ENCODE measurements at places on chromosomes 7 and 10.
A peak's percentile ranks its signal among the peaks of the same experiment; 100 is the strongest.

- peak; percentile 21 for DNase-seq
Observed at GRCh38 chr10:44752451-44753441, 158.4 kb upstream of the TMEM72 start.

DNA sequence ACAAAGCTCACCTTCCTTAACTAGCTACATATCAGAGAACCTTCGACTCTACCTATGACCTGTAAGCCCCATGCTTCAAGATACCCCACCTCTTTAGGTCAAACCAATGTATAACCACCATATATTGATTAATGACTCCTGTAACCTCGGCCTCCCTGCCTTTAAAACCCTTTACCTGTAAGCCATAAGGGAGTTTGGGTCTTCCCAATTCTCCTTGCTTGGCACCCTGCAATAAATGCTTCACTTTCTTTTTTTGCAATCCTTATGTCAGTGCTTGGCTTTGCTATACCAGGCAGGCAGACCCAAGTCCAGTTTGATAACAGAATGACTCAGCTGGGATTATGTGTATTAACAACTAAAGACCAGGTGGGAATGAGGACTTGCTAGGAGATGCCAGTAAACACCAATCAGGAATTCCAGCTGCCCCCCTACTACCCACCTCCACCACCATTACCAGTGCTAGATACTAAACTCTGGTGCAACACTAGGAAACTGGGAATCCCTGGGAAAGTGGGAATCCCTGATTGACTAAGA, 22.0 kb upstream of the SLC35G1 start:
- no peak for DNase-seq

GRCh38 chr7:77538281-77539212, 1.5 kb downstream of the PTPN12 start:
- peak; percentile 77 for DNase-seq

DNA sequence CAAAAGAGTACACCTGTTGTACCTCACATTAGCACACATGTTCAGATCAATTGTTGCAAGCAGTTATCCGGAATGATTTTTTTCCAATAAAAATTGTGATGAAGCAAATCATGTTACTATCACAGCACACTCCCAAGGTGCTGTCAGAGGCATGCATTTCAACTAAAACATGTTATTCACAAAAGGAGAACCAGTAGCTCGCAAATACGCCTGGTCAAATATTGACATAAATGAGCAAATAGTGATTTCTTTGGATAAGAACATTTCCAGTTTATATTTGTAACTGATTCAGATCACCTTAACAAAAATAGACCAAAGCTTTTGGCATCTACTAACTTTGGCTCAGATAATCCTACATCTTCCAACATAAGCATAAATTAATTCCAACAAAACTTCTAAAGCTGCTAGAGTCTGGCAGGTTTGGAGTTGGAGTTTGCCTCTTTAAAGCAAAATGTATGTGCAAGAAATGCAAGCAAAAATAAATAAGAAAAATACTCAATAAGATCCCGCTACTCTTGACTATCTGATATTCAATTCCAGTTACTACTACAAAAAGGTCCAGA, 208.0 kb downstream of the SFMBT2 start:
- DNase-seq, result no peak

DNA sequence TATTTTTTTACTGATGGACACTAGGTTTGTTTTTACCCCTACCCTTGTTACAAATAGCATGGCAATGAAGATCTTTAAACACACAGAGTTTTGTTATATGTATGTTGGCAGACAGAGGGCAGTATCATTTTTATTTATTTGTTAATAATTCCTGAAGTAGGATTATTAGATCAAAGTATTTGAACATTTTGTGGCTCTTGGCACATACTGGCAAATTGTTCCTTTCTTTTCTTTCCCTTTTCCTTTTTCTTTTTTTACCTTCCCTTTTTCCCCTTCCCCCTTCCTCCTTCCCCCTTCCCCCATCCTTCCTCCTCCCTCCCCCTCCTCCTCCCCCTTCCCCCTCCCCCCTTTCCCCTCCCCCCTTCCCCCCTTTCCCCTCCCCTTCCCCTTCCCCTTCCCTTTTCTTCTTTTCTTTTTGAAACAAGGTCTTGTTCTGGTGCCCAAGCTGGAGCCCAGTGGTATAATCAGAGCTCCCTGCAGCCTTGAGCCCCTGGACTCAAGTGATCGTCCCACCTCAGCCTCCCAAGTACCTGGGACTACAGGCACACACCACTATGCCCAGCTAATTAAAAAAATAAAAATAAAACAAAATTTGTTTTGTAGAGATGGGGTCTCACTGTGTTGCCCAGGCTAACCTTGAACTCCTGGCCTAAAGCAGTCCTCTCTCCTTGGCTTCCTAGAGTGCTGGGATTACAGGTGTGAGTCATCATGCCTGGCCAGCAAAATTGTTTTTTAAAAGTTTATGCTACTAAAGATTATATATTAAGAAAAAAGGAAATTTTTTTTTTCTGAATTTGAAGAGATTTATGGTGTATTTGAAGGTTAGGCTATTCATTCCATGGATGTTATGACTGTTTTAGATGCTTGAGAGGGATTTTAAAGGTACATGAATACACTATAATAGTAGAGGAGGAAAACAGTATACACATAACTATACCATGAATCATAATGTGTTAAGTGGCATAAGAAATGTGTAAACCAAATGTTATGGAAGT, 39.3 kb downstream of the SEPTIN7 start:
- DNase-seq, result peak; percentile 5

GRCh38 chr10:46285966-46286620, 704 bp upstream of the ANTXRL start:
- peak; percentile 40 for DNase-seq

DNA sequence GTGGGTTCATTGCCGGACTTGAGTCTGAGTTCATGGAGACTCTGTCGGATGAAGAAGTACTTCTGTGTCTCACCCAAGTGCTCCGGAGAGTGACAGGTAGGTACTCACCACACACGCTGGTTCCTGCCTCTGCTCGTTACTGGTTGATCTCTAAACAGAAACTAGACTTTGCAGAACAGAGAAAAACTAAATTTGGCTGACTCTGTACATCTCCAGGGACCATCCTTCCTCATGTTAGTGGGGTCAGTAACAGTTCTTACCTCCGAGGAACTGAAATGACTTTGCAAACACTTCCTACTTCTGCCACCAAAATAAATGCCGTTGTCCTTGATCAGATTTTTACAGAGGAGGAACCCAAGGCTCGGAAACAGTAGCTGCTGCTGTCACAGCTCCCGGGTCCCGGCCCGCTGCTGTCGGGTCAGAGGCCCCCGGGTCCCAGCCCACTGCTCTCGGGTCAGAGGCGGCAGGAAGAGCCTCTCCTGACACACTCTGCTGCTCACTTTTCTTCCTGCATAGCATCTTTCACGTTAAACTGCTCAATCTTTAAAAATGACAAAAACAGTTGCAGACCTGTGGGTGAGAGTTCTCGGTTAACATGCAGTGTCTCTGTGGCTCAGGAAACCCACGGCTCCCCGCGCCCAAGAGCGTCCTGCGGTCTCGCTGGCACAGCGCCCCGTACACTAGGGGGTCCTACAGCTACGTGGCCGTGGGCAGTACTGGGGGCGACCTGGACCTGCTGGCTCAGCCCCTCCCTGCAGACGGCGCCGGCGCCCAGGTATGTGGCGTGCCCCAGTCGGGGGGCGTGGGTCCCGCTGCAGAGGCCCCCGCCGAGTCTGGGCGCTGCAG, 4.8 kb upstream of the MTG1 start:
- DNase-seq, result no peak

DNA sequence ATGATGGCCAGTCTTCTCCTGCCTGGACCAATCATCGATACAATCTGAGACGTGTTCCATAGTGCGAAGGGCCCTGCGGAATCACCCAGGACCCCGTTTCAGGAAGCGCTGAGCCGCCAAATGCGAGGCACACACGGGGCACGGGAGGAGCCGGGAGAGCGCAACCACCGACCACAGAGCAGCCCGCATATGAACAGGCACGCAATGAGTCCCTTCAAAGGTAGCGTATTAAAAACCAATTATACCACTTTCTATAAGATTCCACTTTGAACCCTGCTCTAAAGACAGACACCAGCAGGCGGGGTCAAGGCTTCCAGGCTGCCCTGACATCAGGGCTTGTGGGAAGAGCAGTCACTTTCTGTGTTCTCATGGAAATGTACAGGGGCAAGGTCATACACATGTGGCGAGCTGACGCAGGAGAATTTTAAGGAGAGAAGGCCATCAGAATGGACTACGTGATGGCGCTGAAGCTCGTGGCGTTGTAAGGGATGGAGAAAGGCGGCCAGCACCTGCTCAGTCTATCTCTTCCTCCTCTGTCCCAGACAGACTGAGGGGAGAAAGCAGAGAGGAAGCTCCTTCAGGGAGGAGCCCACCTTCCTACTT, 46.2 kb downstream of the AMZ1 start:
- no peak for DNase-seq

GRCh38 chr10:33248638-33249037, 85.8 kb downstream of the NRP1 start:
- no peak for DNase-seq

GRCh38 chr7:87325576-87326370, 19.7 kb upstream of the CROT start:
- no peak for DNase-seq

DNA sequence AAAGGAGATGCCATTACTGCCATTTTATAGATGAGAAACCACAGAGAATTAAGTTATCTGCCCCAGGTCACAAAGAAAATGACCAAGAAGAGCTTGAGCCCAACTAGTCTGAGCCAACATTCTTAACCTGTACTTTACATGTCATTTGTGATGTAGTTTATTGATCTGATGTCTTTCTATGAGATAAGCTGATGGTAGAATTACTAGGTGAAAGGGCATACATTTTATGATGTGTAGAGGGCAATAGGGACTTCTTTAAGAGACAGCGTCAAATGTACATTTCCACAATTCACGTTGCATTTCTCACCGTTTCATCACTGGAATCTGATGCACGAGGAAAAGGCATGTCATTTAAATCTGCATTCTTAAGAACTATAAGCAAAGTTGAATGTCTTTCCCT, 11.3 kb downstream of the ACSL5 start:
- no peak for DNase-seq

GRCh38 chr7:134669845-134670373, 23.3 kb downstream of the BPGM start:
- peak; percentile 76 for DNase-seq

- no peak for DNase-seq
Observed at GRCh38 chr10:129968853-129969183, 4.7 kb upstream of the EBF3 start.

DNA sequence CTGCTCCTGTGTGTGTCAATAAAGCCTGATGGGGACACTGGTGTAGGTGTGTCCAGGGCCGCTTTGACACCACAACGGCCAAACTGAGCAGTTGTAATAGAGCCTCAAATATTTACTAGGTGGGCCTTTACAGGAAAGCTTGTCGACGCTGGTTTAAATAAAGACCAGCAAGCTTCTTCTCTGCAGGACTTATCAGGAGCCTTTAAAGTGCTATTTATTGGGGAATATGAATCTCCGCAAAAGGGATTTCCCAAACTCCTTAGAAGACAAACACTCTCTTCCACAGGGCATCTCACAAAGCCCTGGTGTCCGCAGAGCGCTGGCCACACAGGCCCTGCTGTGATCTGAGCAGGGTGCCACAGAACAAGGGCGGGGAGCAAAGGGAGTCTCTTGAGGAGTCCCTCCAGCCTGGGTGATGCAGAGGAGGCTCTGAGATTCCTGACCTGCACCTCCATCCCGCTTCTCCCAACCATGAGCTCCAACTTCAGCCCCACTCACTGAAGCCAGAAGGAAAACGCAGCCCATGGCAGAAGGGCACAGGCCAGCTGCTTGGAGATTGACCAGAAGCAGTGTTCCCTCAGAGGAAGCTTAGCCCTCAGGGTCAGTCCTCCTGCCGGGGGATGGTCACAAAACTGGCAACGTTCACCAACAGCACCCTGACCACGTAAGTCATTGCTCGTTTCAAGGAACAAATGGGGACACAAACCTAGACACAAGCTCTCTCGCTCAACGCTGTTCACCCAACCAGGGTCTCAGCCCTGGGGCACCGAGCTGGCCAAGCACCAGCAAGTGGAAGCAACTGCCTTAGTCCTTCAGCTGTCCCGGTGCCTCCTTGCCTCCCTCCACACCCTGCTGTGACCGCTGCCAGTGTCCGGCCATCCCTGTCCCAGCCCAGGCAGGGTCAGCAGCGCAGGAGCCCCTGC, 129.5 kb downstream of the OAT start:
- DNase-seq, result no peak
